Astrocyte (in vitro differentiated cells and primary cell): ENCODE measurements at places on chromosomes 3 and 15. TPM values are rescaled to one million over a fixed set of nuclear protein-coding genes. Genes with fewer than 3 reads are reported as not detected.

DNA sequence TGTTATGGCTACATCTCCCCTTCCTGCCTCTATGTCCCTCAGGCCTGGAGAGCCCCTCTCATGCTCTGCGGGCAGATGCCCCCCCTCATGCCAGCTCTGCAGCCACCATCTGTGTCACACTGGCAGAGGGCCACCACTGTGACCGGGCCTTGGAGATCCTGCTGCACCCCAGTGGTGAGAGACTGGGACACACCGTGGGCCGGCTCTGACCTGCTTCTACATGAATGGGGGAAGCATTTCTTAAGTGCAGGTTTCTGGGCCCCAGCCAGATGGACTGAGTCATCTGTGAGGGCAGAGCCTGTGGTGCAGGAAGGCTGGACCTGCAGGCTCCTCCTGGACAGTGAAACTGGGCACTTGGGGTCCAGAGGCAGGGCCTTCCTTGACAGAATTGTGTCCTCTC is 4.8 kb downstream of the VWA5B2 start:
- DNase-seq = peak; percentile 70

CHL1 gene
- not detected in 2 replicates for total RNA-seq

C3orf22 gene
- total RNA-seq = not detected in 2 replicates

DNA sequence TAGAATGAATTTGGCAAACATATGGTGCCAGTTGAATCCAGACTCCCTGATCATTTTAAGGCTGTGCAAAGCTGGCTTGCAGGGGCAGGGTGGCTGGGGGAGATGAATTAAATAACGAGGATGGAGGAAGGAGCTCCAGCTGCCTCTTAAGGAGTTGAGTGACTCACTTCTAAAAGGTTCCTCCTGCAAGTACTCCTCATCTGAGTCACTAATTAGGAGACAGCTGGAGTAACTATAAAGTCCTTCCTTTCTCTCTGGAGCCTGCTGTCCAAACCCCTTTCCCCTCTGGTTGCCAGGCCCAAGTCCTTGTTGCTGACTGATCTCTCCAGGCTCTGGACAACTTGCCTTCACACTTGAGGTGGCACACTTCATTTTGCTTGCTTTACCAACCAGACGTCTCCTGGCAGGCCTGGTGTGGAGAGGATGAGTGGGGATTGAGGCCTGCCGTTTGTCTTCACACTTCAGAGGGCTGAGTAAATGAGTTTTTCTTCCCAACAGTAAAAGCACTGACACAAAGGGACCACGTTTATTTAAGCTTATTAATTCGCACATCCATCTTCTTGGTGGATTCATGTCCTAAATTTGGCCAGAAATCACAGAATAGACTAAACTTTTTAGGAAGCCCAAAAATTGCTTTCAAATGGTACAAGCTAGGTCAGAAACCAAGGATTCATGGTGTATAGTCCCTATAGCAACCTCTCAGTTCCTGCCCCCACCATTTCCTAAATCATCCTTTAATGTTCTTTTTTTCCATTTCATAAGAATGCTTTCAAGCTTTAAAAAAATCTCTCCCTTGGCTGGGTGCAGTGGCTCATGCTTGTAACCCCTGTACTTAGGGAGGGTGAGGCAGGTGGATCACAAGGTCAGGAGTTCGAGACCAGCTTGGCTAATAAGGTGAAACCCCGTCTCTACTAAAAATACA is 90.5 kb upstream of the MYRIP start:
- peak; percentile 42 for DNase-seq

DNA sequence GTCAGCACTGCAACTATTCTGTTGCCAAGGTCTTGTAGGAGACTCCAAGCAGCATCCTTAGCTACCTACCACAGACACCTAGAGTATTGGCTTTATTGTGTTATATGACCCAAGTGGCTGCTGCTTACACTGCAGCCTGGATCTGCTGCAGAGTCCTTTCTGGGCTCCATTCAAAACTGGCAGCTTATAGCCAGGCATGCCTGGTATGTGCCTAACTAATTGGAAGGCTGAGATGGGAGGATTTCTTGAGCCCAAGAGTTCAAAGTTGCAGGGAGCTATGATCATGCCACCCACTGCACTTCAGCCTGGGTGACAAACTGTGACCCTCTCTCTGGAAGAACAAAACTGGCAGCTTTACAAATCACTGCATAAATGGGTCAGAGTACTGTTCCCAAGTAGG is 8.6 kb downstream of the NDUFB4 start:
- no peak for DNase-seq

DNA sequence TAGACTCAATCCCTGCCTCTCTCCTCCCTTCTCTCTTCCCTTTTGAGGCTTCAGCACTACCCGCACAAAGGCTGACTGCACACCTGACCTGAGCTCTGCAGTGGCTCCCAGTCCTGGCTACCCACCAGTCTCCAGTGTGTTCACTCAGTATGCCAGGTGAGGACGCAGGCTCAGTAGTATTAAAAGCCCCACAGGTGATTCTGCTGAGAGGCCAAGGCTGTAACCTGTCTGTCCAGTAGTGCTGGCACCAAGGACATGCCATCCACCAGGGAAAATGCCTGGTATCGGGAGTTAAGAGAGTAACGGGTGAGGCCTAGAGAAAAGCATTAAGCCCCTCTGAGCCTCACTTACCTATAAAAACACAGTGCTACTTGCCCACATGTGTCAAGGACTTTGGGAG is 20.9 kb downstream of the FYCO1 start:
- DNase-seq = no peak

DNA sequence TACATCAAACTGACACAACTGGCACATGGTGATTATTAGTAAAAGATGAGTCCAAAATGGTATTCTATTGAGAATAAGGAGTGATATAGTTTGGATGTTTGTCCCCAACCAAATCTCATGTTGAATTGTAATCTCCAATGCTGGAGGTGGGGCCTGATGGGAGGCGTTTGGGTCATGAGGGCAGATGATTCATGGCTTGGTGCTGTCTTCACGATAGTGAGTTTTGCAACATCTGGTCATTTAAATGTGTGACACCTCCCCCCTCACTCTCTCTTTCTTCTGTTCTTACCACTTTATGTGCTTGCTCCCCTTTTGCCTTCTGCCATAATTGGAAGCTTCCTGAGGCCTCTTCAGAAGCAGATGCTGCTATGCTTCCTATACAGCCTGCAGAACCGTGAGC is 90.6 kb downstream of the RSL24D1 start:
- no peak for DNase-seq

GRCh38 chr3:174541708-174542315 is 317.3 kb upstream of the NAALADL2 start:
- peak; percentile 16 for DNase-seq

CCDC9B gene
- total RNA-seq = 9.8 and 10.1 TPM in 2 replicates

TMCC1 gene
- 36.4 and 37.9 TPM in 2 replicates for total RNA-seq

GRCh38 chr3:78887547-78888011 is 880.2 kb downstream of the ROBO1 start:
- peak; percentile 42 for DNase-seq

DNA sequence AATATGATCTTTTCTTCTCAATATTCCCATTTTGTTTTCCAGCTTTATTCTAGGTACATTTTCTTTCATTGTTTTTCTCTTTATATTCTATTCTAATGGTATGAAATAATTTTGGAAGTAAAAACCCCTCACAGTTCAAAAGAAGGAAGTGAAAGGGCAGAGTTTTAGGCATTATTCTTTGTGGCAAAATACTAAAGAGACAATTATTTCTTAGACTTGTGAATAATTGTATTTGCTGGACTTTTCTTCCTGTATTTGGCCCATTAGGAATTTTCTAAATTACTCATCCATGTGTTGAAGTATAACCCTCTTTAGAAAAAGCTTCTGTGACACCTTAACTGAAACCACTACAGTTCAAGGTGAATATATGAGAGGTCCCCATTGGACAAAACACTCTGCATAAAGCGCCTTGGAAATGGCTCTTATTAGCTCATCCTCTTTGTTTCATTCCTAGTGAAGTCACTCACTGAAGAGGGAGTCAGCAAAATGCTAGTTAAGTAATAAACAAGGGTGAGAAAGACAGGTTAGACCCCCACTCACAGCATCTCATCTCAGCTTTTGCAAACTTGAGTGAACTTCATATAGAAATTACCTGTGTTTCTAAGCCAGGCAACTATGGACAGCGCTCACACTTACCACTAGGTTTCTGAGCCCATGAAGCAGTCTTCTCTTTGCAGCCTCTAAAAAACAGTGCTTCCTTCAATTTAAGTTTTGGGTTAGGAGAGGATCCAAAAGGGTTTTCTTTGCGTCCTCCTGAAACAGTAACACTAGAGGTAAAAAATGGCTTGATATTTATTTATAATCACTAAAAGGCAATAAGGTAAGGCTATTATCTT is 327.5 kb downstream of the ARPP21 start:
- no peak for DNase-seq

RTP1 gene
- total RNA-seq = not detected in 2 replicates

SPESP1 gene
- total RNA-seq = not detected in 2 replicates

- peak; percentile 29 for DNase-seq
These were observed at the start of gene SLCO2A1 for GRCh38 chr3:134029734-134030378. SLCO2A1 (minus strand) TSS chr3:134029925; CDS start chr3:134029802, 123 bp downstream.

AP3B2 gene
- total RNA-seq = 7.2 and 11.5 TPM in 2 replicates

ERC2 gene
- total RNA-seq = 4.1 and 7.4 TPM in 2 replicates

DNA sequence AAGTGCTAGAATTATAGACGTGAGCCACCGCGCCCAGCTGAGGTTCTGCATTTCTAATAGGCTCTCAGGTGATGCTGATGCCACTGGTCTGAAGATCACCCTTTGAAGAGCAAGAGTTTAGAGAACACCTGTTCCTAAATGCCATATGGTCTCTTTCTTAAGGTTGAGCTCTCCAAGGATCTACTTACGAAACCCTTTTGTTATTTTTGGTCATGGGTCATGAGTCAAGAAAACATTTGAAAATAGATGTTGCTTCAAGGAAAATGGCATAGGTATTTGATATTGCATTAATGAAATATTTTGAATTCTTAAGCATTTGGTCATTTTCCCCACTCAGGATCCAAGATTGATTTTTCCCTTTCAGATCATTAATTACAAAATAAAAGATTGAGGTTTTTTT is 74.7 kb upstream of the SOX2 start:
- DNase-seq = peak; percentile 44

DNA sequence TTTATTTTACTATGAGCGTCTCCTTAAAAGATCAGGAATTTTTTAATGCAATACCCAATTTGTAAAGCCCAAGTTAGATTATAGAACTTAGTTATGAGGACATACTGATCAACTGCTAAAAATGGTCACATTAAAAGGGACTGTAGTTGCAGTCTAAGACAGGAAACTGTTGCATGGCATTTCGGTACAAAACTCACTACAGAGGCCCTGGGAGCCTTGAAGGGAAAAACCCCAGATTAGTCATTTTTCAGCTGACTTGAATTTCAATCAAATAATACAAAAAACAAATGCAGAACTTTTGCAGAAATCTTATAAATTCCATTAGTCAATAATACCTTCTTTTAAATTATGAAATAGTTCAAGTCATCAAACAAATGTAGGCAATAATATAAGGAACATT is 6.9 kb upstream of the PTX3 start:
- DNase-seq = no peak

GRCh38 chr3:183252973-183253527 is at the start of gene B3GNT5:
B3GNT5 (plus strand) TSS chr3:183253253; CDS start chr3:183269799, 16,546 bp downstream.
- no peak for DNase-seq

GRCh38 chr3:142040941-142041491 is 108.3 kb downstream of the TFDP2 start:
- no peak for DNase-seq

DNA sequence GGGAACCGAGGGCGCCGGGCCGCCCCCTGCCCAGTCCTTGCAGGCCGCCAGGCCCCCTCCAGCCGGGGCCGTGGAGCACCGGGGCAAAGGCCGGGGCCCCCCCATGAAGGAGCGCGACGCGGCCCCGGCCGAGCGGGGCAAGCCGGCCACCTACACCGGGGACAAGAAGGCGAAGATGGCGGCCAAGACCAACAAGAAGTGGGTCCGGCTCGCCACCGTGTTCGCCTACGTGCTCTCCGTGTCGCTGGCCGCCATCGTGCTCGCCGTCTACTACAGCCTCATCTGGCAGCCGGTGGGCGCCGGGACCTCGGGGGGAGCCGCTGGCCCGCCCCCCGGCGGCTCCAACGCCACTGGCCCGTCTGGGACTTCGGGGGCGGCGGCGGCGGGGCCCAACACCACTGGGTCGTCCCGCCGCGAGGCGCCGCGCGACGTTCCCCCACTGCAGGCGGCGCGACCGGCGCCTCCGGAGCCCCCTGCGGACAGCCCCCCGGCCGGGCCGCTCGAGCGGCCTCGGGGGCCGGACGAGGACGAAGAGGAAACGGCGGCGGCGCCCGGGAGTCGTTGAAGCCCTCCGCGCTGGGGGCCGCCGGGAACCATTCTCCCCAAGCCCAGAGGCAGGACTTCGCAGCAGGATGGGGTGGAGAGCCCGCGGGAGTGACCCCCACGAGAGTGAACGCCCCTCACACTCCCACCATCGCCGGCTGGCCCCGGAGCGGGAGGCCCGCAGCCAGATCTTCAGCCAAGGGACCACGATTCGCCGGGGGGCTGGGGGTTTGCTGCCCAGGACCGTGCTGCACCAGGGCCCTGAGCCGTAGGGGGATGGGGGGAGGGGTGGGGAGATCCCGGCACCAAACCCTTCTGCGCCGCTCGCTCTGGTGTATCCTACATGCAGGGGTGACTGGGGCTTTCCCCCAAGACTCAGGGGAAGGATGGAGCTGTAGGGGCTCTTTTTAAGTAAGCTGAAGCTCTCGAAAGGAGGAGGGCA is 753 bp downstream of the INAFM2 start:
- no peak for DNase-seq

HLTF gene
- 19.5 and 23.1 TPM in 2 replicates for total RNA-seq

DNA sequence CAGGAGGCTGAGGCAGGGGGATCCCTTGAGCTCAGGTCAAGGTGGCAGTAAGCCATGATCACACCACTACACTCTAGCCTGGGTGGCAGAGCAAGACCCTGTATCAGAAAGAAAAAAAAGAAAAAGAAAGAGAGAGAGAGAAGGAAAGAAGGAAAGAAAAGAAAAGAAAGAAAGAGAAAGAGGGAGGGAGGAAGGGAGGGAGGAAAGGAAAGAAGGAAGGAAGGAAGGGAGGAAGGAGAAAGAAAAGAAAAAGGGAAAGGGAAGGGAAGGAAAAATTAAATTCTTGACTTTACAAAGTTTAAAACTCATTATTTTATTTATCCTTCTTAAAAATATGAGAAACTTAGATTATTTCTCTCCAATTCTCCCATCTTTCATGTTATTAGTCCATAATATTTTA is 17.1 kb upstream of the IDH2 start:
- DNase-seq = no peak

DNA sequence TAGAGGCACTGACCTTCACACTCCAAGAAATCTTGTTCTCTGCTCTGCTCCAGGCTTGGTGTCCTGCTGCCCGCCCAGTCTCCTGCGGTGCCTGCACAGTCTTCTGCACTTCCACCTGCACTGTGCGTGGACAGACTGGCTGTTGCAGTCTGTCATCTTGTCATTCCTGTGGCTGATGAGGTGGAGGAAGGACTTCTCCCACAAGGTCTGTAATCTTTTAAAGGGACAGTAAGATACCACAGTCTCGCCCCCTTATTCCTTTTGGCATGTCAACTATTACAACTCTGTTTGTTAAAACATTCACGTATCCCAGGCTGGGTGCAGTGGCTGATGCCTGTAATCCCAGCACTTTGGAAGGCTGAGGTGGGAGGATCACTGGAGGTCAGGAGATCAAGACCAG is 54.1 kb upstream of the IGF2BP2 start:
- DNase-seq = no peak

CHRNB4 gene
- not detected in 2 replicates for total RNA-seq

ACOX2 gene
- total RNA-seq = 2.2 and 2.7 TPM in 2 replicates

SLC22A13 gene
- 0.72 and 1.8 TPM in 2 replicates for total RNA-seq

PPP2R3A gene
- total RNA-seq = 18.7 and 19.5 TPM in 2 replicates
